ENCODE measurements at places on chromosomes 1 and 21. TPM values are rescaled to one million over a fixed set of nuclear protein-coding genes. Genes with fewer than 3 reads are reported as not detected.

DNA sequence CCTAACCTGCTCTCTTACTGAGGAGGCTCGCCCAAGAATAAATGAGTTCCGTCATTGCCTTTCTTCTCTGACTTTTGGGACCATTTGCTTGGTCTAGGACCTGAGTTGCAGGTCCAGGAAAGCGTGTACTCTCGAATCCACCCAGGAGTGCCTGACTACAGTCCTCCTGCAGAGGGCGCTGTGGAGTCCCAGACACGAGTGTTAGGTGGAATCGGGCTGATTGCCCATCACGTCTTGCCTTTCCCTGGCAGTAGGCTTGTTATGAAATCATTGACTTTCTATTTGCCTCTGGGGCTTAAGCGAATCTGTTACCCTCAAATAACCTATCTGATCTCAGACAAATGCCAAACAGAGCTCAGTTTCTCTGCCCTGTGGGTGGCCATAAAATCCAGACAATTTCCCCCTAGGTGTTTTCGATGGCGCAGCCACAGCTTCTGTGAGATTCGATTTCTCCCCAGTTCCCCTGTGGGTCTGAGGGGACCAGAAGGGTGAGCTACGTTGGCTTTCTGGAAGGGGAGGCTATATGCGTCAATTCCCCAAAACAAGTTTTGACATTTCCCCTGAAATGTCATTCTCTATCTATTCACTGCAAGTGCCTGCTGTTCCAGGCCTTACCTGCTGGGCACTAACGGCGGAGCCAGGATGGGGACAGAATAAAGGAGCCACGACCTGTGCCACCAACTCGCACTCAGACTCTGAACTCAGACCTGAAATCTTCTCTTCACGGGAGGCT lies at the start of gene IL20:
Gene IL20 (plus strand): TSS at position 685 of the 733 bp plus-strand sequence. CDS start 230 bp downstream, outside the sequence.
- no peak within 1 kb of the TSS for H3K4me3 ChIP-seq
- DNase-seq = peak; percentile 74
- H3K4me1 ChIP-seq = no peaks in the 10 kb centered on the region
- no peaks in the 10 kb centered on the region for H3K36me3 ChIP-seq
- H3K27me3 ChIP-seq = no peaks in the 10 kb centered on the region

GRCh38 chr1:222301652-222302051 lies 246.3 kb downstream of the HHIPL2 start:
- no peaks in the 10 kb centered on the region for H3K4me1 ChIP-seq
- no peaks in the 10 kb centered on the region for H3K27me3 ChIP-seq
- no peak overlapping the region for H3K27ac ChIP-seq
- no peaks in the 10 kb centered on the region for H3K36me3 ChIP-seq

LCE2C gene
- polyA plus RNA-seq = not detected

PCBP3 gene
- polyA plus RNA-seq = 1.6 TPM

GRCh38 chr1:17167041-17167785 lies 37.7 kb upstream of the PADI1 start:
- no peak overlapping the region for H3K27ac ChIP-seq
- H3K4me3 ChIP-seq = no peak overlapping the region
- DNase-seq = no peak
- no peaks in the 10 kb centered on the region for H3K36me3 ChIP-seq
- H3K27me3 ChIP-seq = no peaks in the 10 kb centered on the region
- peaks cover 3% of the 10 kb centered on the region for H3K4me1 ChIP-seq

DNA sequence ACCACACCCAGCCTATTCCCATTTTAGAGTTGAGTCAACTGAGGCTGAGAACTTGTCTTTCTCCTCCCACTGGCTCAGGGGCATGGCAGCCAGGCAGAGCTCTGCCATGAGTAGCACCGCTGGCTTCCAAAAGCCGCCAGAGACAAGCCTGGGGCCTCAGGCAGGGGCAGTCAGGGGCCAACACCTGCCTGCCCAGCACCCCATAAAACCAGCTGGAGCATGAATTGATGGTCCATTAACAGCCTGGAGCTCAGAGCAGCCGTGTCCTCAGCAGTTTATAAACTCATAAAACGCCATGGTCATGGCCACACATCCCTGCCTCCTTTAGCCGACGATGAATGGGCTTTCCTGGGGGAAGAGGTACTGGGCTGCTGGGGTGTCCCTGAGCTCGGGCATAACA lies 50.6 kb upstream of the PAX7 start:
- no peak overlapping the region for H3K4me3 ChIP-seq
- H3K4me1 ChIP-seq = no peaks in the 10 kb centered on the region
- no peak for DNase-seq
- H3K27me3 ChIP-seq = no peaks in the 10 kb centered on the region
- no peaks in the 10 kb centered on the region for H3K36me3 ChIP-seq

RCSD1 gene
- polyA plus RNA-seq = 7.6 TPM

SLC27A3 gene
- polyA plus RNA-seq = 53.9 TPM

ZNF695 gene
- 0.23 TPM for polyA plus RNA-seq

HMCN1 gene
- 4.7 TPM for polyA plus RNA-seq

S100A13 gene
- 80.9 TPM for polyA plus RNA-seq

GRCh38 chr1:38029685-38030511 lies 16.7 kb downstream of the POU3F1 start:
- H3K27ac ChIP-seq = no peak overlapping the region
- peak; percentile 78 for DNase-seq
- peaks cover 30% of the 10 kb centered on the region for H3K4me1 ChIP-seq
- no peak overlapping the region for H3K4me3 ChIP-seq

DNA sequence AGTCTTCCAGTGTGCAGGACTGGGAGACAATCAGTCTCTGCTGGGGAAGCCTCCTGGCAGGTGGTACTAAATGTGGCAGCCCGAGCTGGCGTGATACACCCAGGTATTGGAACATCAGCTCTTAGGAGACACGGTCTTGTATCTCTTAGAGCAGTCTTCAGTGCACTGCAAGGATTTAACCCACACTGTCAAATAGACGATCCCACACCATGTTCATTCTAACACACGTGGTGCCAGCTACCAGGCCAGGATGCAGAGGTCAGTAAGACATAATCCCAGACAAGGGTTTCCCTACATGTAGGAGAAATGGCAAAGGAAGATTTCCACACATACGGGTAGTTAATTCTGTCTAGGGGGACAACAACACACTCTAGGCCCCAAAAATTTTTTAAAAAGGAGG lies 8.7 kb downstream of the TRIM11 start:
- H3K27me3 ChIP-seq = no peaks in the 10 kb centered on the region
- no peak overlapping the region for H3K27ac ChIP-seq
- DNase-seq = no peak
- peaks cover 3% of the 10 kb centered on the region for H3K4me1 ChIP-seq
- H3K36me3 ChIP-seq = peaks cover 16% of the 10 kb centered on the region
